ENCODE measurements at places on chromosomes 13 and 19.

DNA sequence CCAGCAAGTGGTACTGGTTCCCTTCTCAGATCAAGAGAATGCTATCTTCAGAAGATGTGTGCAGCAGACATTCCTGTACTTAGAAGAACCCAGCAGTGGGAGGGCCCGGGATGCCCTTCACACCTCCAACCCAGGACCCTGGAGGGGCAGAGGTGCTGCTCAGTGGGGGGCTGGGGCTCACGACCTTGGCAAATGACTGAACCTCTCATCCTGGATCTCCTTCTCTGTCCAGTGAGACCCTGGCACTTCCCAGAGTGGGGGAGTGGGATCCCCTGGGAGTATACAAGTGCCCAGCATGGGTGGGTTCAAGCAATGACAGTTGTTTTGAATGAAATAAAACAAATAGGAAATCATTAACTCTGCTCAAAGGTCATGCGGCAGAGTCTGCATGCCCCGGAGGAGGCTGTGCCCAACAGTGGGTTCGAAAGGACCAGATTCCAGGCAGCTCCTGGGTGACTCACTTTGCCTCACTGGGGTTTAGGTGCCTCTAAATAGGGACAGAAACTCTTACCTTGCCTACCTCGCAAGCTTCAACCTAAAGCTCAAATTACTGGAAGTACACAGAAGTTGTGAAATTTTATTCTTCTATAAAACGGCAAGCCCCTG, 26.9 kb downstream of the GGACT start:
- no peak for DNase-seq

GRCh38 chr13:112457081-112457480, 80.9 kb downstream of the SPACA7 start:
- no peak for DNase-seq

- peak; percentile 48 for DNase-seq
Observed at GRCh38 chr19:45505151-45505995, 1.9 kb upstream of the VASP start.

DNA sequence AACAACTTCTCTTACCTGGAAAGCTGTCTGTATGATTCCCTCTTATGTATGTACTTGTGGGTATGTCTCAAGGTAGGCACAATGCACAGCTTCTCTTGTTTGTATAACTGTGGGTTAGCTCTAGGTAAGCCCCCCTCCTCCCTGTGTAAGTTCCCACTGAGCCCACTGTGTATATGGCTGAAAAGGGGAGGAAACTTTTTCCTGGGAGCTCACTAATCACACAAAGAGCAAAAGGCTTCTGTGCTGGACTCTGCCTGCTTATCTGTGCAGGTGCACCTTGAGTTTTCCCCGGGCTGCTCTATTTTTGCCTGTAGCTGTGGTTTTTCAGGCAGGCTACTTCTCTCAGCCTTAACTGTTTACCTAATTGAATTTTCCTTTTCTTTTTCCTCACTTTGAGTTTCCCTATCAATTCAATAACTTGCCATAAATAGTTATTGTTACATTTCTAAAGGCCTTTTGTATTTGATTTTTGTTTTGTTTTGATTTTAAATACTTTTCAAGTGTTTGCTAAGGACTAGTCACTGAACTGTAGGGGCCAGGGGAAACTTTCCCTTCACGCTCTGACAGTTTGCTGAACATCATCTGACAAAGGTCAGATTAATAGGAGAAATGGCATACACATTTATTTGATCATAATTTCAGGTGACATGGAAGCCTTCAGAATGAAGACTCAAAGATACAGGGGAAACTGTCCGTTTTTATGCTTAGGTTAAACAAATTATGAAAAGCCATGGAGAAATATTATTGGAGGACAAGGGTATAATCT, 423.5 kb upstream of the ATXN8OS start:
- DNase-seq, result no peak

GRCh38 chr13:53127373-53127772, 98.8 kb downstream of the OLFM4 start:
- peak; percentile 25 for DNase-seq

DNA sequence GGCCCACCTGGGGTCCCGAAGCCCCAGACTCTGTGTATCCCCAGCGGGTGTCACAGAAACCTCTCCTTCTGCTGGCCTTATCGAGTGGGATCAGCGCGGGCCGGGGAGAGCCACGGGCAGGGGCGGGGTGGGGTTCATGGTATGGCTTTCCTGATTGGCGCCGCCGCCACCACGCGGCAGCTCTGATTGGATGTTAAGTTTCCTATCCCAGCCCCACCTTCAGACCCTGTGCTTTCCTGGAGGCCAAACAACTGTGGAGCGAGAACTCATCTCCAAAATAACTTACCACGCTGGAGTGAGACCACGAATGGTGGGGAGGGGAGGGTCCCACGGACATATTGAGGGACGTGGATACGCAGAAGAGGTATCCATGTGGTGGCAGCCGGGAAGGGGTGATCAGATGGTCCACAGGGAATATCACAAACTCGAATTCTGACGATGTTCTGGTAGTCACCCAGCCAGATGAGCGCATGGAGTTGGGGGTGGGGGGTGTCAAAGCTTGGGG, 1.0 kb upstream of the ICAM5 start:
- peak; percentile 57 for DNase-seq

GRCh38 chr13:75333103-75333502, 148.9 kb downstream of the TBC1D4 start:
- no peak for DNase-seq

GRCh38 chr19:43498233-43498842, 6.2 kb downstream of the PHLDB3 start:
- no peak for DNase-seq

DNA sequence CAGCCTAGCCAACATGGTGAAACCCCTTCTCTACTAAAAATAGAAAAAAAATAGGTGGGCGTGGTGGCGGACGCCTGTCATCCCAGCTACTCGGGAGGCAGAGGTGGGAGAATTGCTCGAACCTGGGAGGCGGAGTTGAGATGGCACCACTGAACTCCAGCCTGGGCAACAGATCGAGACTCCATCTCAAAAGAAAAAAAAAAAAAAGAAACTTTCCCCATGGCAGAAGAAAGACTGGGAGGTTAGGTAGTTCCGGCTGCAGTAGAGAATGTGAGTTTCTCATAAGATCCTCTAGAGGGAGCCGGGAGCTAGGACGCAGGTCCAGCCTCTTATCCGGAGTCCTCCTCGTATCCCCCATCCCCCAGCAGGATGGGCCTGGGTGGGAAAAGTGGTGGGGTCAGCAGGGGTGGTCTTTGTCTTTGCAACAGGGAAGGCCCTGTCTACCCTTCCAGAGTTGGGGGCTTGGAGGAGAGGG, 13.2 kb upstream of the CREB3L3 start:
- DNase-seq, result peak; percentile 52

DNA sequence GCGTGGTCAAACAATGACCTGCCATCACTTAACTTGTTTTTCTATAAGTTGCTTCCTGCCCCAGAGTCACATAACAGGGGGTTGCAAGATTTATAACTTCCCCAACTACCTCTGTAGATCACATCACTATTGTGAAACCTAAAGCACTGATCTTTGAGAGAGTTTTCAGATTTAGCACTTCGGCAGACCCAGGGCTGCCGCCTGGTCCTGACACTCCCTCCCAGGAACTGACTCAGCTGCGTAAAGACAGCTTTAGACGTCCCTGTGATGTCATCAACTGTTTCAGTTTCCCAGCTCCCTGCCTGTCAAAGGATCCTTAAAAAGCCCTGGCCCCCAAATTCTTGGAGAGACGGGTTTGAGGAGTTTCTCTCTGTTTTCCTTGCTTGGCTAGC, 33.3 kb downstream of the IGFL2 start:
- peak; percentile 56 for DNase-seq

DNA sequence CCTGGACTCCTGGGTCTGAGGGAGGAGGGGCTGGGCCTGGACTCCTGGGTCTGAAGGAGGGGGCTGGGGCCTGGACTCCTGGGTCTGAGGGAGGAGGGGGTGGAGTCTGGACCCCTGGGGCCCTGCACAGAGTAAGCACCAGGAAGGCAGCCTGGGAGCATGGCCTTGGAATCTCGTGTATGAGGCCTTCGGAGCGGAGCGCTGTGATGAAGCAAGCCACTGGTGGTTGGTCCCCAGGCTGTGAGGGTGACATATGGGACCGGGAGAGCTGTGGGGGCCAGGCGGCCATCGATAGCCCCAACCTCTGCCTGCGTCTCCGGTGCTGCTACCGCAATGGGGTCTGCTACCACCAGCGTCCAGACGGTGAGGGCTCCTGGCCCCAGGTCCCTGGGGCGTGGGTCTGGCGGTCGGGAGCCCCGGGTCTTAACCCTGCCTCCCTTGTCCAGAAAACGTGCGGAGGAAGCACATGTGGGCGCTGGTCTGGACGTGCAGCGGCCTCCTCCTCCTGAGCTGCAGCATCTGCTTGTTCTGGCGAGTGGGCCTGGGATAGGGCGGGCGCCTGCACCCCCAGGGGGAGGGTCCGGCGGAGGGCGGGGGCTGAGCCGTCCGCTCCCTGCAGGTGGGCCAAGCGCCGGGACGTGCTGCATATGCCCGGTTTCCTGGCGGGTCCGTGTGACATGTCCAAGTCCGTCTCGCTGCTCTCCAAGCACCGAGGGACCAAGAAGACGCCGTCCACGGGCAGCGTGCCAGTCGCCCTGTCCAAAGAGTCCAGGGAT, 918 bp downstream of the TMEM190 start:
- no peak for DNase-seq

- peak; percentile 2 for DNase-seq
Observed at GRCh38 chr19:30896554-30896953, 452.7 kb downstream of the TSHZ3 start.

- DNase-seq, result no peak
Observed at GRCh38 chr13:43879755-43880181, at the start of gene LACC1. Gene LACC1 (plus strand): TSS chr13:43879904. CDS start chr13:43880986, 1,082 bp downstream.

- no peak for DNase-seq
Observed at GRCh38 chr19:48659768-48660167, 13.0 kb downstream of the NTN5 start.

- DNase-seq, result no peak
Observed at GRCh38 chr13:31853643-31854326, 114.5 kb downstream of the RXFP2 start.
